ENCODE measurements at places on chromosomes 2 and 18.
A peak's percentile ranks its signal among the peaks of the same experiment; 100 is the strongest.

- H3K27ac ChIP-seq: no peak overlapping the region
- no peaks in the 10 kb centered on the region for H3K4me1 ChIP-seq
- peaks cover 2% of the 10 kb centered on the region for H3K36me3 ChIP-seq
- DNase-seq: no peak
- no peaks in the 10 kb centered on the region for H3K27me3 ChIP-seq
Observed at GRCh38 chr2:171217330-171217729, 56.6 kb upstream of the TLK1 start.

DNA sequence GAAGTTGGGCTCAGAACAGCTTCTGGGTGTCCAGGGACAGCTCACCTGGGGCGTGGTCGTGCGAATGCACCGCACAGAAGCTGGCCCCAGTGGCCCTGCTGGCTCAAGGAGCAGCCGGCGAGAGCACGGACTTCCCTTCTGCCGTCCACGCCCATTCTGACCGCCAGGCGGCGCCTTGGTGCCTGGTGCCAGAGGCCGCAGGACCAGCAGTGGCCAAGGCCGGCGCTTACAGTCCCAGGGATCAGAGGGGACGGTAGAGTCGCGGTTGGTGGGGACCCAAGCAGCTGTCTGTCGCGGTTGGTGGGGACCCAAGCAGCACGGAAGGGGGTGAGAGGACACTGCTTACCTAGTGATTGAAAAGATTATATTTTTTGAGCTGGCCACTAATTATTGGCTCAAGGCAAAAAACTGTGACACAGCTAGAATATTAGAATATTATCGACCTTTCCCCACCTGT, 25.7 kb downstream of the NPPC start:
- H3K4me1 ChIP-seq: peaks cover 2% of the 10 kb centered on the region
- no peak overlapping the region for H3K27ac ChIP-seq
- peaks cover 5% of the 10 kb centered on the region for H3K27me3 ChIP-seq

GRCh38 chr18:70314151-70314782, 25.4 kb downstream of the SOCS6 start:
- DNase-seq: no peak
- H3K4me1 ChIP-seq: no peaks in the 10 kb centered on the region
- H3K27me3 ChIP-seq: no peaks in the 10 kb centered on the region
- peaks cover 2% of the 10 kb centered on the region for H3K36me3 ChIP-seq
- H3K27ac ChIP-seq: no peak overlapping the region

- peaks cover 26% of the 10 kb centered on the region for H3K27me3 ChIP-seq
- peaks cover 5% of the 10 kb centered on the region for H3K4me1 ChIP-seq
- H3K27ac ChIP-seq: no peak overlapping the region
- peaks cover 3% of the 10 kb centered on the region for H3K36me3 ChIP-seq
- DNase-seq: no peak
- no peak overlapping the region for H3K4me3 ChIP-seq
Observed at GRCh38 chr2:216318521-216318874, 53.8 kb downstream of the MARCHF4 start.

GRCh38 chr2:46416739-46417403, 62.5 kb upstream of the TMEM247 start:
- no peaks in the 10 kb centered on the region for H3K4me1 ChIP-seq
- no peak overlapping the region for H3K4me3 ChIP-seq
- peaks cover 4% of the 10 kb centered on the region for H3K27me3 ChIP-seq

DNA sequence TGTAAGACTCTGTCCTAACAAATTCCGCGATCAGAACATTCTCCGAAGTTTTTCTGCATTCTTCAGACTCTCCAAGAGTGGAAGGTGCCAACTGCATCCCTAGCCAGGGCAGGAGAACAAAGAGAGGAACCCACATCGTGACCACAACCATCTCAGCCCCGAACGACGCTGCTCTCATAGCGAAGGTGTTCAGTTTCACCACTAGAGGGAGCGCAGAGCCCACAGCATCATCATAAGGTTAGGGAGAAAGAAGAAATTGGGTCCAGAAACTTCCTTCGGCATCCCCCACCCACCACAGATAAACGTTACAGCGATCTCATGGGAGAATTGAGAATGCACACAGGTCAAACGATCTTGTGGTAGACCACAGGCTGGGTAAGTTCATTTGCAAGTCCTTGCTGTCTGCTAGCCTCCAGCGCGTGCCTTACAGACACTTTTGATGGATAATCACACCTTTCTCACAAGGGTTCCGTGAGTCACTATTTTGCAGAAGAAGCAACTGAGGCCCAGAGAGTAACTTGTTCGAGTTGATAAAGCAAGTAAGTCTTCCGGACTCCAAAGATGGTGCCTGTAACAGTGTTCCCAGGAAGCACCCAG, 53.7 kb upstream of the ARL4C start:
- peaks cover 11% of the 10 kb centered on the region for H3K4me1 ChIP-seq
- no peak overlapping the region for H3K27ac ChIP-seq
- peaks cover 50% of the 10 kb centered on the region for H3K27me3 ChIP-seq
- peak; percentile 21 for DNase-seq

- H3K4me3 ChIP-seq: peak overlapping the region; percentile 52
- no peaks in the 10 kb centered on the region for H3K27me3 ChIP-seq
- peaks cover 15% of the 10 kb centered on the region for H3K36me3 ChIP-seq
- DNase-seq: no peak
- H3K4me1 ChIP-seq: peaks cover 43% of the 10 kb centered on the region
Observed at GRCh38 chr2:241323778-241324177, 8.1 kb downstream of the SEPTIN2 start.

DNA sequence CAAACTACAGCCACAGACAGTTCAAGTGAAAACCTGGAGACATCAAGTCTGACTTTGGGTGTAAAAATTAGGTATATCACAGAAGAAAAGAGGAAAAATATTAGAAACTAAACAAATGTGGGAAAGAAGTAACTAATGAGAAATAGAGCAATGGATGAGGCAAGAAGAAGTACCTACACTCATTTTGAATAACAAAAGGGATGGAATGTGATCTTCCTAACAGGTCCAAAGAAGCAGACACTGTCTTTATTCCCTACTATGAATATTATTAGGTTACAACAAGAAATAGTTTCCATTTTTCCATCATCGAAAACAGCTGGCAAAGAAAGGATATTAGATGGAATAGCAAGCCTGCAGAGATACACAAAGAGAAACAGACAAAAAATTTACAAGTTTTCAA, 486.3 kb upstream of the FSHR start:
- DNase-seq: no peak
- H3K4me1 ChIP-seq: no peaks in the 10 kb centered on the region
- no peak overlapping the region for H3K27ac ChIP-seq
- H3K27me3 ChIP-seq: no peaks in the 10 kb centered on the region
- H3K36me3 ChIP-seq: no peaks in the 10 kb centered on the region

DNA sequence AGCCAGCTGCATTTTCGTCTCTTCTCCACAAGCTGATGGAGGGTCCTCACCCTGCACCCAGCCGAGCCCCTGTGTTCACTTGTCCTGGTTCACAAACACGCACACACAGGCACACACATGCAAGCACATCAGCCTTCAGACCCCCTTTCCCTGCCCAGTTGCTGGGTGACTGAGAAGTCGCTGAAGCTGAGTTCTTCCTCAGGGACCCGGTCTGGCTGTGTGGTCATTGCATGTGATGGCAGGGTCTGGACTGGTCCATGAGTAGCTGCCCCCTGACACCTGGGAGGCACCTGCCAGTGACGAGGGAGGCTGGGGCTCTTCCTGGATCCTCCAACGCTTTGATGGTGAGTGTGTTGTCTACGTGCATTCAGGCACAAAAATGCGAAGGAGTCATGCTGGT, 546.1 kb upstream of the SALL3 start:
- DNase-seq: no peak
- no peaks in the 10 kb centered on the region for H3K27me3 ChIP-seq
- no peaks in the 10 kb centered on the region for H3K4me1 ChIP-seq
- peaks cover 3% of the 10 kb centered on the region for H3K36me3 ChIP-seq
- H3K4me3 ChIP-seq: no peak overlapping the region

- DNase-seq: no peak
- H3K27ac ChIP-seq: no peak overlapping the region
- H3K27me3 ChIP-seq: peaks cover 26% of the 10 kb centered on the region
- H3K4me3 ChIP-seq: no peak overlapping the region
- no peaks in the 10 kb centered on the region for H3K4me1 ChIP-seq
Observed at GRCh38 chr2:191384829-191385228, 139.6 kb downstream of the MYO1B start.

All from T-helper 17 cell (primary cell).